CD4-positive, alpha-beta T cell treated with Interleukin-15 for 4 hours (primary cell): ENCODE measurements at places on chromosomes 1 and 21.

- no peak for DNase-seq
Measured at GRCh38 chr1:66732407-66733166, 19.7 kb upstream of the DYNLT5 start.

DNA sequence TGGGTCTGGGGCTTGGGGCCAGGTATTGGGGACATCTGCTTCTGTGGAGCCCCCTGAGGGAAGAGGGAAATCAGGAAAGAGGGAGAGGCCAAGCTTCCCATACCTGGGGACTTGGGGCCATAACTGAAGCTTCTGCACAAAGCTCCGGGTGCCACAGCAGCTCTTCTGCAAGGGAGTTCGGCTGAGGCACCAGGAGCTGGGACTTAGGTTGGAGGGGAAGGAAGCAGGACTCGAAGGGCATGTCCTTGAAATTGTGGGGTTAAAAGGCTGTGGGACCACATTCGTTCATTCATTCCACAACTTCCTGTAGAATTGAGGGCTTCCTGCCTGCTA lies 1.7 kb upstream of the EPS8L3 start:
- DNase-seq: no peak

GRCh38 chr1:161244888-161245287 lies 6.9 kb upstream of the NR1I3 start:
- no peak for DNase-seq

DNA sequence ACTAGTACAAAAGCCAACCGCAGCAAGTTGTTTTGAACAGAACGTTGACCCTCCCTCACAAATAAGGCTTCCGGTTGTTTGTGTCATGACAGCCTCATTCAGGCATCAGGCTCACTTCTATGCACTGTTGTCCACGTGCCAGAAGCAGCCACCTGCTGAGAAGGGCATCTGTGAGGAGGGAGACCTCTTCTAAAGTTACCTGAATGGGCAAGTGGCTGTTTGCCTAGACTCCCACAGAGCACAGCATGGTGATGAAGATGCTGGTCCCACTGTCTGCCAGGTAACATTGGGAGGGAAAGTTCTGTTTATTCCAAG lies 176.1 kb downstream of the CLIC6 start:
- no peak for DNase-seq

DNA sequence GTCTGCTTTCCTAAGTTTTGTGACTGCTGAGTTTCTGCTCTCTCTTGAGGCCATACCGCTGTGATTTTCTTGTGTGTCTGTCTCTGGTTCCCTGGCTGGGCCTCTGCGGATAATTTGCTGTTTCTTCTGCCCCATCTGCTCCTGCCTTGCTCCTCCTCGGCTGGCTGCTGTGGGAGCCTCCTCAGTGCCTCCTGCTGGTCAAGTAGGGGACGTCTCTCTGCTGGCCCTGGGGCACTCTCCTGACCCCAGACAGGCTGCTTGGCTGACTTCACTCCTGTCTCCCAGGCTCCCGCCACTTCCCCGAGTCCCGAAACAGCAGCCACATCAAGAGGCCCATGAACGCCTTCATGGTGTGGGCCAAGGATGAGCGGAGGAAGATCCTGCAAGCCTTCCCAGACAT lies 28.5 kb downstream of the ETNK2 start:
- no peak for DNase-seq

DNA sequence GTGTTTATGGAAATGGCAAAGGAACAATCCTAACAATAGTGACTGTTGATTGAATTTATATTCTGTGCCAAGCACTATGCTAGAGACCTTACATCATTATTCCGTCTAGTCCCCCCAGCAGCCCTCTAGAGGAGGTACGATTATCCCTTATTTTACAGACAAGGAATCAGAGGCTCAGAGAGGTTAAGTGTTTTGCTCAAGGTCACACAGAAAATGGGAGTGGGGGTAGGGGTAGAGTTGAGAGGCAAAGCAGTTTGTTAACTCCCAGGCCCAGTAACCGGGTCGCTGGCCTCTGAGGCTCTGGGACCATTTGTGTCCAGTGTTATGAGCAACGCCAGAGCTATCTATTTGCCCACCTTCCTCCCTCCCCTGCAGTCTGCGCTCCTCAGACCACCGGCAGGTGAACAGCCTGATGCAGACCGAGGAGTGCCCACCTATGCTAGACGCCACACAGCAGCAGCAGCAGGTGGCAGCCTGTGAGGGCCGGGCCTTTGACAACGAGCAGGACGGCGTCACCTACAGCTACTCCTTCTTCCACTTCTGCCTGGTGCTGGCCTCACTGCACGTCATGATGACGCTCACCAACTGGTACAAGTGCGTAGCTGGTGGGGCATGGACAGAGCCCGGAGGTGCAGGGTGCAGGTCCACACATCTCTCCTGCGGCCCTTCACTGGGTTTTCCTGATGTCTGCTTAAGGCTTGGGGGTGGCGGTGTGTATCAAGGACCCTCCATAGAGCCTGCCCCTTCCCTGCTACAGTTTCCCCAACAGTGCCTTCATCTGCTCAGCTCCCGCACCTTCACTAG lies 19.8 kb downstream of the SERINC2 start:
- no peak for DNase-seq

GRCh38 chr21:32807717-32808380 lies 36.3 kb upstream of the PAXBP1 start:
- DNase-seq: no peak

- no peak for DNase-seq
Measured at GRCh38 chr1:24085546-24085945, 26.4 kb downstream of the MYOM3 start.
